ENCODE measurements at places on chromosomes 11 and 22.
A peak's percentile ranks its signal among the peaks of the same experiment; 100 is the strongest.

DNA sequence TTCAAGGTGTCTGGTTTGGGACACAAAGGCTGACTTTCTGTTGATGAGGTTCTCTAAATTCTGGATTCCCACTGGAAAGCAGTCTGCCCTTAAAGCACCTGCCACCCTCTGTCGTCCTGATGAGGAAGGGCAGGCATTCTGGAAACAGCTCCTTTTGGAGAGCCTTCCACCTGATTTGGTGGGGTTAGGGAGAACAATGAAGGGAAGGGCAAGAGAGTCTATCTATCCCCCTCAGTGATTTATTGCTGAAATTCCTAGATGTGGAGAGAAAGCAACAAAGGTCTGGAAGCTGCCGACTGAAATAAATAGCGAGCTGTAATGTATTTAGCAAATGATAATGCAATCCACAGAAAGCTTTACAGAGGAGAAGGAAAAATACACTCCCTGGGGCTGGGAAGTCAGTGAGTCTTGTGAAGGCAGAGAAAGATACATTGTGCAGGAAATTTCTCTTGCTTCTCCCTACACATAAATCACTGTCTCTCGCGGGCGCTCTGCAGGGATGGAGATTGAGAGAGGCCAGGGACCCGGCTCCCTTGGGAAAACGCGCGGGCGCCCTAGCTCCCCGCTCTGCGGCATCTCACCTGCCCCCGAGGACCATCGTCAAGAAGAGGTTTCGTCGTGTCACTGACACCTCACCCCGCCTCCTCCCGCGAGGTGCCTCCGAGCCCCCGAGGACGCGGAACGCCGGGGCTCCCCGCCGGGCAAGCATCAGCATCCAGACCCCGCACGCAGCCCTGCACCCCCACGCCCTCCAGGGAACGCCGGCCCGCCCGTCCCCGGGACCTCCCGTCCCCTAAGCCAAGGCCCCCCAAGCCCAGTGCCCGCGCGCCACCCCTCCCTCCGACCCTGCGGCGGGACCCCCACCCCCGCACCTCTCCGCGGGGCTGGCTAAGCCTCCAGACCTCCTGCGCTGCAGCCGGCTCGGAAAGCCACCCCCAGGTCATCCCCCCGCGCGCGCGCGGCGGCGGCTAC lies 673 bp downstream of the CDON start:
- peak; percentile 5 for DNase-seq

GRCh38 chr11:4111834-4112233 lies 17.2 kb downstream of the RRM1 start:
- DNase-seq: no peak

- DNase-seq: no peak
These were observed 59.2 kb downstream of the SPON1 start for GRCh38 chr11:14021738-14022137.

- no peak for DNase-seq
These were observed 56.3 kb upstream of the GRK3 start for GRCh38 chr22:25508161-25508560.

DNA sequence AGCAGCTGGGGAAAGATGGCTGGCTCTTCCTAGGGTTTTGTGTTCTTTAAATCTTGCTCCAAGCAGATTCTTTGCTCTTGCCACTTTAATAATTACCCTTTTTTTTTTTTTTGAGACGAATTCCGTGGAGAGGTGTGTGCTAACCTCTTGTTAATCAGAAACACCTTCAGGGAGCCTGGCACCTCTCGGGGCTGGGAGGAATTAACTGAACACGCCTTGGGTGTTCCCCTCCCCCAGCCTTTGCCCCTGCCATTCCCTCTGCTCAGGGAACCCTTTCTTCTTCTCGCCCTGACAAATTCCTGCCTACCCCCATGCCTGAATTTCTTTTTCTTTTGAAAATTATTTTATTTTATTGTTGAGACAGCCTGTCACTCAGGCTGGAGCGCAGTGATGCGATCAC lies 17.5 kb downstream of the TMPRSS6 start:
- DNase-seq: no peak

DNA sequence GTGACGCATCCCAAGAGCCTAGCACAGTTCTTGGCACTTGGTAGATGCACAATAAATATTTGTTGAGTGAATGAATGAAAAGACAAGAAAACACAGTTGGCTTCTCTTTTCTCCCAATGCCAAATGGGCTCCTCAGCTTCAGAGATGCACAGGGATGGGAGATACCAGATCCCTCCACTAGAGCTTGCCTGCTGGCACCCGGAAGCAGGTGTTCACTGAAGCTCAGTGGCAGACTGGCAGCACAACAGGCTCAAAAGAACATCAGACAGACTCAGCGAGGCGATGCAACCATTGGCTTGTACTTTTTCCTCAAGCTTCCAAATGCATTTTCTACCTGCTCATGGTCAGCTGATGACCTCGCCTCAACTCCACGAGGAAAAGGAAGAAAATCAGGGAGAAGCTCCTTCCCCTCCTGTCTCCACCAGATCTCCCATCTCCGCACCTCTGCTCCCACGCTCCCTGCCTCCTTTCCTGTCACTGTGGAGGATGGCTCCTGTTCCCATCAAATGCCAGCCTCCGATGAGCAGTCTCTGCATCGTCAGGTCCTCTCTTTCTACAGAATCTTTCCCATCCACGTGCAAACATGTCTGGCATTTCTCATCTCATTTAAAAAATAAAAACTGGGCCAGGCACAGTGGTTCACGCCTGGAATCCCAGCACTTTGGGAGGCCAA lies 5.8 kb downstream of the RAPSN start:
- no peak for DNase-seq

DNA sequence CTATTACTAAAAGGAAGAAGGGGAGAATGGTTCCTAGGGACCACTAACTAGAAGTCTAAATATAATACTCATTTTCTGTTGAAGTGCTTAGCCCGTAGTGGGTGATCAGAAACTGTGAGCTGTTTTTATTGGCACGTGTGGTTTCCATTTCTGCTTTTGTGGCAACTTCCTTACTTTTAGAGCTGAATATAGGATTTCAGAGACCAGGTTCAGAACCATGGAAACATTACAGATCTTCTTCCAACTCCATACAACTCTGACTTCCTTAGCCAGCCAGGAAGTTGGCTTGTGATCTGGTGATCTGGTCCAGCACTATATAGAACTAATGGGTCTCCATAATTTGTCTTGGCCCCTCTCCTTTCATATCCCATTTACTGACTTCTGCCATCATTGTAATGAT lies 2.6 kb upstream of the ME3 start:
- DNase-seq: no peak

Measured in stimulated activated CD8-positive, alpha-beta memory T cell treated with anti-CD3 and anti-CD28 coated beads, Interleukin-15, amount 100 ng/mL, for 4 hours (primary cell).